OCI-M1 (cell line): ENCODE measurements at places on chromosomes 6 and 20.
A peak's percentile ranks its signal among the peaks of the same experiment; 100 is the strongest.

DNA sequence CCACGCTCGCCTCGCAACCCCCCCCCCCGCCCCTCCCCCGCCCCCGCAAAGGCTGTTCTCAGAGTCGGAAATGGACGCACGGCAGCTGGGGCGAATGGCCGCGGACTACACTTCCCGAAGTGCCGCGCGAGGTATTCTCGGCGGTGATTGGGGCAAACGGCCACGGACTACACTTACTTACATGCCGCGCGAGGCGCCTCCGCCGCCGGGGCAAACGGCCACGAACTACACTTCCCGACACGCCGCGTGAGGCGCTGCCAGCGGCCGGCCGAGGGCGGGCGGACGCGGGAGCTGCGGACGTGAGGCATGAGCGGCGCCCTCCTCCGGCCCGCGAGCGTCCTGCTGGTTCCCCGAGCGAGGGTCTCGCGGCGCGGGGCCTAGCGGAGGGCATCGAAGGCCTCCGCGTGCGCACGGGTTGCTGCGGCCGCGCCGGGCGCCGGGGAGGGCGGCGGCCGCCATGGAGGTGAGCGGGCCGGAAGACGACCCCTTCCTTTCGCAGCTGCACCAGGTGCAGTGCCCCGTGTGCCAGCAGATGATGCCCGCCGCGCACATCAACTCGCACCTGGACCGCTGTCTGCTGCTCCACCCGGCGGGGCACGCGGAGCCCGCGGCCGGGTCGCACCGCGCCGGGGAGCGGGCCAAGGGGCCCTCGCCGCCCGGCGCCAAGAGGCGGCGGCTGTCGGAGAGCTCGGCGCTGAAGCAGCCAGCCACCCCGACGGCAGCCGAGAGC is at the start of gene WRNIP1:
Gene WRNIP1 (plus strand): TSS at position 228 of the 730 bp plus-strand sequence. CDS start 230 bp downstream, at position 458.
- peak; percentile 99 for DNase-seq

- DNase-seq: no peak
These were observed 120.5 kb upstream of the ENPP5 start for GRCh38 chr6:46291275-46291633.

DNA sequence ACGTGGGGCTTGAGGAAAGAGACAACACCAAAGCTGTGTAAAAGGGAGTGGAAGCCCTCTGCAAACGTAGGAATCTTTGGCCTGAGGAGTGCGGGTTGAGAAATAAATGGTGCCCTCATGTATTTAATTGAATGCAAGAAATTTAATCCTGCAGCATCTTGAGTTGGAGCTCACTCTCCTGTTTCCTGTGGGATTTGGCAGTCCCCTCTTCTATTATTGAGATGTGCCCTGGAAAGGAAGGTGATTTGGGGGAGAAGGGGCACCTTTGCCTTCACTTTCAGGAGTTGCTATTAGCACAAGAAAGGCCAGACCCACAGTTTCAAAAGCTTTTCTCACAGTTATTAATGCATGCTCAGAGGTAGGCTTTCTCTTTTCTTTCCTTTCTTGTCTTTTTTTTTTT is 201.4 kb upstream of the HDDC2 start:
- DNase-seq: no peak

DNA sequence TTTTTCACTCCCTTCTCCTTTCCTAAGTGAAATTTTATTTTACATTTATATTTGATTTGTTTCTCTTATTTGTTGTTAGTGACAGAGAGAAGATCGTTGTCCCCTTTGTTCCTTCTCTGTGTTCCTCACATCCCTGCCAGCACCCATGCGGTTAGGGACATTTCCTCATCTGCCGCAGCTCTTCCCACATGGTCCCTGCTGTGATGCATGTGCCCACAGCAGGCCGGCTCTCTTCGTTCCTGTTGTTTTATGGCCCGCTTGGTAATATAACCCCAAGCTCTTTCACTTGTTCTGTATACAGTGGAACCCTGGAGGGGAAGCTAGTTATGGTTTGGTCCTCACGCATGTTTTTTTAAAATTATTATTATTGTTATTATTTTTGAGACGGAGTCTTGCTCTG is 23.6 kb downstream of the DTD1 start:
- DNase-seq: no peak

- no peak for DNase-seq
These were observed 91.9 kb upstream of the CDH4 start for GRCh38 chr20:61159957-61160686.

DNA sequence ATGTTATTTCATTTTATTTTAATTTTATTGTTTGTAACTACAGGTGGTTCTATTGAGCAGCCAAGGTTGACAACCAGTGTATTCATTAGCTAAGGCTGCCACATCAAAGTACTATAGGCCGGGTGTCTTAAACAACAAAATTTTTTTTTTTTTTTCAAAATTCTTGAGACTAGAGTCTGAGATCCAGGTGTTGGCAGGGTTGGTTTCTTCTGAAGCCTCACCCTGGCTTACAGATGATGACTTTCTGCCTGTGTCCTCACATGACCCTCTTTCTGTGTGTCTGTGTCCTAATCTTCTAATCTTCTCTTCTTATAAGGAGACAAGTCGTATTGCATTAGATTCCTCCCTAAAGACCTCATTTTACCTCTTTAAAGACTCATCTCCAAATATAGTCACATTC is 208.4 kb downstream of the MANEA start:
- no peak for DNase-seq

- DNase-seq: peak; percentile 50
These were observed 223.6 kb upstream of the CITED2 start for GRCh38 chr6:139597771-139598755.

GRCh38 chr20:1838556-1839279 is 56.5 kb upstream of the SIRPA start:
- DNase-seq: no peak

- no peak for DNase-seq
These were observed 4.6 kb upstream of the CPXM1 start for GRCh38 chr20:2804852-2805688.

DNA sequence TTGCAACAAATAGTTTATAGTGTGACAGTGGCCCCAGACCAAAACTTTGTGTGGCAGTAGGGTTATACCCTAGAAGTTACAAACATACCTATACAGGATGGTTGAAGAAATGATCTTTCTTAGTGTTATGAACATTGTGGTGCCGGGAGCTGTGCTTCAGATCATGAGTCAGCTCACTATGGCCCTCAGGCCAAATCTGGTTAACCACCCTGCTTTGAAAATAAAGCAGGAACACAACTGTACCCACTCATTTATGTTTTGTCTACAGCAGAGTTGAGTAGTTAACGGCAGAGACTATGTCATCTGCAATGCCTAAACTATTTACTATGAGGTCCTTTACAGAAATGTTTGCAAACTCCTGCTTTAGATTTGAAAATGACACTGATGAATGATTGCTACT is 24.3 kb downstream of the AKAP7 start:
- peak; percentile 16 for DNase-seq

GRCh38 chr6:19905584-19905983 is 68.4 kb downstream of the ID4 start:
- DNase-seq: no peak

- DNase-seq: no peak
These were observed 596.1 kb downstream of the QKI start for GRCh38 chr6:164010441-164011103.

- DNase-seq: no peak
These were observed 169.4 kb upstream of the JAG1 start for GRCh38 chr20:10843146-10843711.

DNA sequence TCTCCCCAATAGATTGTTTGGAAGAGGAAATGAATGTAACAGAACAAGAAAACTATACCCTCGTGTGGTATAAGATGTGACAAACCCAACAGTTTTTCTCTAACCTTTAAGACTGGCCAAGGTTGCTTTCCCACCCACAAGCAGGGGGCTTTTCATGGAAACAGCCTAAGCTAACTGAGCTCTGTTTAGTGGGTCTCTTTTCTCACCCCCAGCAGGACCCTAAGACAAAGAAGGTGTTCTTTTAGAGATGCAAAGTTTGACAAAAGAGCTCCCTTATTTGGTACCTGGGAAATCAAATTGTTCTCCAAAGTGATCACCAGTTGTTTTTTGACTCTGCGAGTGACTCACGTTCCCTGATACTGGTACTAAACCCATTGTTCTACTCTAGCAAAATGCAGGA is 59.1 kb downstream of the MBOAT1 start:
- DNase-seq: no peak

GRCh38 chr20:31846793-31847138 is 1.4 kb upstream of the FOXS1 start:
- no peak for DNase-seq
